ENCODE measurements at places on chromosomes 5 and 9. TPM values are rescaled to one million over a fixed set of nuclear protein-coding genes. Genes with fewer than 3 reads are reported as not detected.

Gene SEC16A
- 69.5 TPM for total RNA-seq

Gene PCDHAC1
- not detected for total RNA-seq

Gene WDR31
- 3.8 TPM for total RNA-seq

Gene NIM1K
- total RNA-seq: 4.3 TPM

- DNase-seq: no peak
Measured at GRCh38 chr5:33367416-33367815, 73.3 kb upstream of the TARS1 start.

- DNase-seq: no peak
Measured at GRCh38 chr5:11973469-11973868, 69.2 kb upstream of the CTNND2 start.

- DNase-seq: no peak
Measured at GRCh38 chr9:136345281-136346156, 18.0 kb downstream of the DNLZ start.
